ENCODE measurements at places on chromosomes 6 and 20. TPM values are rescaled to one million over a fixed set of nuclear protein-coding genes. Genes with fewer than 3 reads are reported as not detected.

NDUFAF5 gene
- total RNA-seq: 37.4 TPM

CD93 gene
- total RNA-seq: 0.47 TPM

GRCh38 chr20:43358811-43359210, 98.9 kb upstream of the SRSF6 start:
- H3K27ac ChIP-seq: no peak overlapping the region
- H3K36me3 ChIP-seq: no peaks in the 10 kb centered on the region
- no peak for DNase-seq

- H3K27me3 ChIP-seq: peaks cover 2% of the 10 kb centered on the region
- H3K4me3 ChIP-seq: no peak overlapping the region
- peaks cover 6% of the 10 kb centered on the region for H3K4me1 ChIP-seq
These were observed 216.5 kb upstream of the RREB1 start for GRCh38 chr6:6891125-6891721.

GRCh38 chr6:36865835-36866234, 8.8 kb downstream of the PPIL1 start:
- no peak for DNase-seq
- H3K4me3 ChIP-seq: no peak overlapping the region
- H3K27ac ChIP-seq: peak overlapping the region; percentile 59

Measured in activated naive CD8-positive, alpha-beta T cell treated with anti-CD3 and anti-CD28 coated beads, Interleukin-2, amount 10 ng/mL, durations not matched to agents 7 days and 5 days (primary cell).